ENCODE measurements at places on chromosomes 1 and 21. TPM values are rescaled to one million over a fixed set of nuclear protein-coding genes. Genes with fewer than 3 reads are reported as not detected.

Gene ANGPTL1
- not detected for total RNA-seq

Gene KRTAP11-1
- 0.09 TPM for total RNA-seq

Gene CD5L
- not detected for total RNA-seq

Gene OLFML3
- total RNA-seq, result 4.1 TPM

Gene ARHGEF10L
- 5.8 TPM for total RNA-seq

Gene FAM72B
- 5.5 TPM for total RNA-seq

Gene DENND2C
- 0.62 TPM for total RNA-seq
